Right hindlimb (tissue), 1 donor: ENCODE measurements at places on chromosomes 6 and 20.

DNA sequence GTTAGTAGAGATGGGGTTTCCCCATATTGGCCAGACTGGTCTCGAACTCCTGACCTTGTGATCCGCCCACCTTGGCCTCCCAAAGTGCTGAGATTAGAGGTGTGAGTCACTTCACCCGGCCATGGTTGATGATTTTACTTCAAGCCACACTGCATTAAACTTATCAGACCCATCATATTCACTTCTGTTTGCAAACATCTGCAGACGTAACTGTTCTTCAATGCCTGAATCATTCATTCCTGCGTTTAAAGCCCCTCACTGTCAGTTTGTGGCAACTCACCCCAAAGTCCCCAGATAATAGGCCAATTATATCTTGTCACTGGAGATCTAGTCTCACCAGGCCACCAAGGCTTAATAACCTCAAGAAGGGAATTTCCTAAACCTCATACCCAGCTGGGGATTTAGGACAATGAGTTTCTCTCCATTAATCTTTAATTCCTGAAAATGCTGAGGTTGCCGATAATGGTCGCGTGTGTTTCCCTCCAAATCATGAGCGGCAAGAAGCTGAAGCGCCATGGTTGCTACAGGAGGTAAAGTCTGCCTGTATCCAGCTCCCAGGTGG is 229.6 kb downstream of the LY86 start:
- no peak for DNase-seq

- DNase-seq = no peak
Measured at GRCh38 chr20:13580707-13581106, 58.0 kb downstream of the TASP1 start.

DNA sequence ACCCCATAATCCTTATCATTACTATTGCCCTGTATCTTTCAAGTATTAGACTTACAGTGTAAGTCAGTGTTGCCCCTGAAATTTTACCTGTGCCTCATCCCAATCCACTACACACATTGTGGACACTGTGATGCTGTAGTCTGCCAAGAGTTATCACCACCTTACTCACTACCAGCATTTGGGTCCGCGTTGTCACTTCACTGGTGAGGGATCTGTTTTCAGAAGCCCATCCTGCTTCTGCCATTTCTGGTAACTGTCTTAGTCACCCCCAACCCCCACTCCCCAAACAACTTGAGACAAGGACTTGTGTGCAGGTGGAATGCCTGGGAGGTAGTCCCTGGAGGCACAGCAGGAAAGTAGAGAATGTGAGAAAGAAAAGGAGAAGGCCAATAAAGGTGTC is 6.0 kb upstream of the RAB44 start:
- DNase-seq = no peak

DNA sequence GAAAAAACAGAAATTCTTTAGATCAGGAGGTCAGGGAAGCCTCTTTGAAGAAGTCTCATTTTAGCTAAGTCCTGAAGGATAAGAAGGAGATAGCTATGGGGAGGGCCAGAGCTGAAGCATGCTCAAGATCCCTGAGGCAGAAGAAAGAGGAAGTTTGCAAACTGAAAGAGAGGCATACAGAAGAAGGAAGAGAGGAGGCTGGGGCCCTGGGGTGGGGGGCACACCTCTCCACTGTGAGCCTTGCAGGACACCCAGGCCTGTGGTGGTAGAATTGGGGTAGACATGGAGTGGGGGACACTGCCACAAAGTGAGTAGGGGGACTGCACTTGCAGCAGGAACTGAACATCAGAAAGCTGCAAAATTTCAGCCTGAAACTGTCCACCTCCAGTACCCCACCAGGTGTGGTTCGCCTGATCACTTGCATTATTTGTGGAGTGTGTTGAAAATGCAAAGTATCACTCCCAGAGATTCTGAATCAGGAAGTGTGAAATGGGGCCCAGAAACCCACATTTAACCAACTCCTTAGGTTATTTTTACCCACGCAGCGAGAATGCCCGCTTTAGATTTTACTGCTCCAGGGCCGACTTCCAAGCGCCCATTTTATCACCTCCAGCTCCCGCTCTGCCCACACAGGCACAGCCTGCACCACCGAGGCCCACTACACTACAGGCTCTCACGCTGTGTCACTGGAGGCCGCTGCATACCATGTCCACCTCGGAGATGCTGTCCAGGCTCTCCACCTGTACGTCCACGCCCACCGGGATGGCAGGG is 44.0 kb downstream of the GABRR2 start:
- DNase-seq = no peak

DNA sequence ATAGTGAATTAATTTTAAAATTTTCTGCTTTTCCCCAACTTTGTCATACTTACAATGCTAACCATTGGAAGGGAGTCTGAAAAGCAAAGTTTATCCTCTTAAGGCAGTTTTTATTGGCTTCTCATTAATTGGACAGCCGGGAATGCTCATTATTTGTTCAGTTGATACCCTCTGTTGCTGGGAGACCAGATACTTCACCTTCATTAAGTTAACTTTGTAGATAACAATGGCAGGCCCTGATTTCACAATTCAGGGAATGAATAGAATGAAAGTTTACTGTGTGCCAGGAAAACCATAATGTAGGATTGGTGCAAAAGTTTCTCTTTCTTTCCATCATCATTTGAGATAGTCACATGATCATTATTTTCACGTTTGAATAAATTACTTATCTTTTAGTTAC is 49.0 kb downstream of the COL19A1 start:
- DNase-seq = no peak

- DNase-seq = no peak
Measured at GRCh38 chr20:29427201-29428060, 1830.0 kb upstream of the DEFB115 start.
